Stimulated activated CD8-positive, alpha-beta memory T cell treated with anti-CD3 and anti-CD28 coated beads, Interleukin-12 subunit alpha, Interleukin-12 subunit beta, amount 100 ng/mL, for 4 hours (primary cell): ENCODE measurements at places on chromosomes 2 and 18.

DNA sequence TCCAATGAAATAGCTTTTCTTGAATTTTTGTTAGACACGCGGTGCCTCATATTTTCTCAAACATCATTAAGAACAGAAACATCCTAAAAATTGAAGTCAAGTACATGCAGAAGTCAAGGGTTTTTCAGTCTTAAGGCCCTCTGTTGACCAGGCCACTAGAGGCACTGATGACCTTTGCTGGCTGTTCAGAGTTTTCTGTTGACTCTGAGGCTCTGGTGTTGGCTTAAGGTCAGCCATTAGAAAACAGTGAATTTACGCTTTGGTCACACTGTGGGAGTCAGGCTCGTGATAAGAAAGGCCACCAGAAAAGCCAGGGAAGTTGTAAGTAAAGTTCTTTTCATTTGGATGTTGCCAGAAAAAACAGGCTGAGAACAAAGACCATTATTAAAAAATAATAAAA lies 5.8 kb upstream of the UPP2 start:
- no peak for DNase-seq

DNA sequence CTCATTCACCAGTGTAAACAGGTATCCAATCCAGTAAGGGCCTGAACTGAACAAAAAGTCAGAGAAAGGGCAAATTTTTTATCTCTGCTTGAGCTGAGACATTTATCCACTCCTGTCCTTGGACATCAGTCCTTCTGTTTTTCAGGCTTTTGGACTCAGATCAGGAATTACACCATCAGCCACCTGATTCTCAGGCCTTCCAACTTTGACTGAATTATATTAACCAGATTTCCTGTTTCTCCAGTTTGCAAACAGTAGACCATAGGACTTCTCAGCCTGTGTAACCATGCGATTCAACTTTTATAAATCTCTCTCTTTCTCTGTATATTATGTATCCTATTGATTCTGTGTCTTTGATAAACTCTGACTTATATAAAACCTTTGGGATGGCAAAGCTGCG lies 289.3 kb upstream of the CDH2 start:
- no peak for DNase-seq

- no peak for DNase-seq
These were observed 18.4 kb downstream of the RTP5 start for GRCh38 chr2:241887806-241888522.

DNA sequence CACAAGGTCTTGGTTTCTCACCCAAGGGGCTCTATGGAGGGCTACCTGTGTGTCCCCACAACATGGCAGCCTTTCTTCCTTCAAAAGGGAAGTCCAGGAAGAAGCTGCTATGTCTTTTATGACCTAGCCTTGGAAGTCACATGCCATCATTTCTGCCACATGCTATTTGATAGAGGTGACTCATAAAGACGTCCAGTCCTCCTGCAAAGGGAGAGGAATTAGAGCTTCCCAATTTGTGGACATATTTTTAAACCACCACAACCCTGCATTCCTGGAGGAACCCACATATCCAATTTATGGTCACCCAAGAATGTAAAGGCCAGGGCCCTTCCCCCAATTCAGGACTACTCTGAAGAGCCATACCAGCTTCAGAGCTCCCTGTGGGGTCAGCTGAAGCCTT lies 246.2 kb downstream of the CYP26B1 start:
- DNase-seq: no peak

DNA sequence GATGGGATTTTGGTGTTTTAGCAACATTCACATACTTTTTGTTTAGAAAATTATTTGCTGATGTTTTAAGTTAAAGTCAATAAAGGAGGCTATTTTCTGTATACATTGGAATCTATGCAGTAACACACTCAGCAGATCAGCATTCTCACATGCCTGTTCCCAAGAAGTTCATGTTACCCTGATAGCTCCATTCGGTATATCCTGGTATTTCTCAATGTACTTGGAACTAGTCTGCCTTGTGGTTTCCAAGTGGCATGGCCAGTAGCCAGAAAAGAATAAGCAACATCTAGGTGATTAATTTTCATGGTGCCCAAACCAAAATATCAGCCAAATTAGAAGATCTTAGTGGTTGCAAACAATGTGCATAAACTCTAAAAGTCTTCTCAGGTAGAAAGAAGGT lies 5.2 kb upstream of the NCAPH start:
- no peak for DNase-seq

- no peak for DNase-seq
These were observed 910.4 kb upstream of the GYPC start for GRCh38 chr2:125745514-125745913.

DNA sequence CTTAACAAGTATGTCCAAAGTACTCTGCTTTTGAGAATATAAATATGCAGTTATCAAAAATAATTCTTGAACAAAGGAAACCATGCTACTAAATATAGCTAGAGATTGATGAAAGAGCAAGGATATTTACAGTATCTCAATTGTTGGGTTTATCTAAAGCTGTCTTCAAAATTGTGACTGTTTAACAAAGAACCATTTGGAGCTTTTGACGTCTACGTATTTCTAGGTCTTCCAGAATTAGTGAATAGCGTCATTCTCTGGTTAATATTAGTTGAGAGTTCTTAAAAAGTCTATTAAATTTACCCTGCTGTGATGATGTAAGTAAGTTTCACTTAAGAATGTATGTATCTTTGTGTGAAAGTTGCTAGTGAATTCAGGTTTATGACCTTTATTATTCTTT lies 223.1 kb upstream of the SIX3 start:
- DNase-seq: no peak

DNA sequence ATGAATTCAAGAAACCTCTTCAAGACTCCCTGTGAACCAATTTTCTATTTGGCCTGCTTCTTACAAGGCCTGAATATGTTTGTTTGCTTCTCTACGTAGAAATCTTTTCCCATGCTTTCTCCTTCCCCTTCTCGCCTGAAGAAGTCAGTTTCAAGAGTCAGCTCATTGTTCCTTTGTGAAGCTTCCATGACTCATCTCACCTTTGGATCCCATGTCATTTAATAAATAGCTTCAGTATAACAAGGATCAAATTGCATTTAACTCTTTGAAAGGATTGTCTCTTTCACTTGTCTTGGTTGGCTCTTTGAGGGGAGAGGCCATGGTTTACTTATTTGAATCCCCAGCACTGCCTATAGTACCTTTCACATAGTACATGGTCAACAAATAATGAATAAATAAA lies 28.4 kb downstream of the CPS1 start:
- no peak for DNase-seq

GRCh38 chr18:44973282-44973681 lies 292.6 kb downstream of the SETBP1 start:
- DNase-seq: no peak

GRCh38 chr2:240812301-240812680 lies 7.7 kb downstream of the KIF1A start:
- DNase-seq: no peak

DNA sequence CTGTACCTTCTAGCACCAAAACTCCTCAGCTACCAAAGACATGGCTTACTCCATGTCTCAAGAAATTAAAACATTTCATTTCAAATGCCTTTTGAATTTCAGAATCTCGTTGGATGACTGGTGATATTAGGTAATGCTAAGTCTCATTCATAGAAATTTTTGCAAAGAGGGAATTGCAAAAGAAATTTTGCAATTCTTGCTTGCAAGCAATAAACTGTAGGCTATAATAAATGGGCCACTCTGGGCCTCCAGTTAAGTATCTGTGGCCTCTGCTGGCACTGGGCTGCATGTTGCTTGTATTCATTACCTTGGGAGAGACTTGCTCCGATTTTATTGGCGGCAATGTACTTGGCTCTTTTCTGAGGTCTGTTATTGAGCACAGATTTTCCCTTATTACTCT lies 2.8 kb upstream of the LCLAT1 start:
- DNase-seq: no peak

GRCh38 chr18:31516437-31516836 lies 18.5 kb downstream of the DSG2 start:
- no peak for DNase-seq

DNA sequence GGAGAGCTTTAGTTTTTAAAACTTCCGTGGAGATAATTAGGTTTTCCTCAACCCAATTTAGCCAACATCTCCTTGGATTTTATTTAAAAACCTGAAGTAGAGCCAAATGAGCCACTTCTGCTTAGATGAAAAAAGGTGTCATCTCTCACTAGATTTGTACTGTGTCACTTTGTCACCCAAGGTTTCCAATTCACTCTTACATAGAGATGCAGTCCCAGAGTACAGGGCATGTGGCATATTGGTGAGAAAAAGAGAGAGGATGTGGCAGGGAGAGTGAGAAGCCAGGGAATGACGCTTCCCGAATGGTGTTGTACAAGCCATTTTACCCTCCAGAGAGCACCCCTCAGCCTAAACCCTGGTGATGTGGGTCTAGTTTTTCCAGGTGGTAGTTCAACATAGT lies 44.4 kb upstream of the CTLA4 start:
- DNase-seq: no peak

DNA sequence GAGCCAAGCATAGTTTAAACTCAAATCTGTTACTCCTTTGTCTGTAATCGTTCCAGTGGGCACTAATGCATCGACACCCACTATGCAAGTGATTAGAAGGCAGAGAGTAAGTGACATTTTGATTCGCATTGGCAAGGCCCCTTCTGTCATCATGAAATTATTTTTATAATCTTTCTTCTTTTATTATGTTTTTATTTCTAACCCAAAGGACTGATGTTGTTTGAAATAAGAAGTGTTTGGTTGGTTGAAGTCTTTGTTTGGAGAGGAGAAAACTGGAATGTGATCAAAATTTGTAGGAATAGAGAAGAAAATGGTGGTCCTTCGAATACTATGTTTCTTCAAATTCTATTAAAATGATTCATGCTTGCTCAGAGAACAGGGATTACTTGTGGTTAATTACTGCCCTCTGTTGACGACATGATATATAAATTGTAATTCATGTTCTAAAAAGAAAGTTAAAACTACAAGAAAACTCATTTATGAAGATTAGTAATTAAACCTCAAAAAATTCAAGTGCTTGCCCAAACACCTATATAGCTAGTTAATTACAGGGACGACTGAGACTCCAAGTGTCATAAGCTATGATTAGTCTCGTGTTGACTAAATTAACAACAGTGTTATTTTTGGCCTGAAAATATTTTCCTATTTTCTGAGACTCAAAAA lies 26.4 kb upstream of the TFPI start:
- DNase-seq: no peak

GRCh38 chr2:214310319-214310718 lies 100.5 kb upstream of the VWC2L start:
- DNase-seq: no peak

- no peak for DNase-seq
These were observed 127.6 kb upstream of the ITGA6 start for GRCh38 chr2:172299741-172300140.

- DNase-seq: no peak
These were observed 71.7 kb downstream of the HPCAL1 start for GRCh38 chr2:10374362-10374943.

GRCh38 chr2:150485114-150485870 lies 2.2 kb downstream of the RND3 start:
- no peak for DNase-seq

- DNase-seq: no peak
These were observed 18.7 kb upstream of the SLC1A4 start for GRCh38 chr2:64970495-64970894.

- DNase-seq: no peak
These were observed 61.3 kb downstream of the NABP1 start for GRCh38 chr2:191739194-191739593.

DNA sequence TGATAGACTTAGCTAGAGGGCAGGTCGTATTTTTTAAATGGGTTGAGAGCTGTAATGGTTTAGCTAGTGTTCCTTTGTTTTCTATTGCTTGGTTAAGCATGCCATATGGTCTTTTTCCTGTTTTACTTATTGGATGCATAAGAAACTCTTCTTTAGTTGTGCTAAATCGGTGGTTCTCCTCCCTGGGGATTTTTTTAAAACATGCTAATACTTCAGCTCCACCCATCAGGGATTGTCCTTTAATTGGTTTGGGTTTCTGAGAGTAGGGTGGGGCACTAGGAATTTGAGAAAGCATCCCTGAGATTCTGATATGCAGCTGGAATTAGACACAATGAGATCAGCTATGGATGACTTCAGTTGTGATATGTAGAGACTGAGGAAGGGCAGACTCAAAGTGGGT lies 497.2 kb downstream of the THSD7B start:
- DNase-seq: no peak

- no peak for DNase-seq
These were observed 18.3 kb upstream of the ENOSF1 start for GRCh38 chr18:730692-731091.

DNA sequence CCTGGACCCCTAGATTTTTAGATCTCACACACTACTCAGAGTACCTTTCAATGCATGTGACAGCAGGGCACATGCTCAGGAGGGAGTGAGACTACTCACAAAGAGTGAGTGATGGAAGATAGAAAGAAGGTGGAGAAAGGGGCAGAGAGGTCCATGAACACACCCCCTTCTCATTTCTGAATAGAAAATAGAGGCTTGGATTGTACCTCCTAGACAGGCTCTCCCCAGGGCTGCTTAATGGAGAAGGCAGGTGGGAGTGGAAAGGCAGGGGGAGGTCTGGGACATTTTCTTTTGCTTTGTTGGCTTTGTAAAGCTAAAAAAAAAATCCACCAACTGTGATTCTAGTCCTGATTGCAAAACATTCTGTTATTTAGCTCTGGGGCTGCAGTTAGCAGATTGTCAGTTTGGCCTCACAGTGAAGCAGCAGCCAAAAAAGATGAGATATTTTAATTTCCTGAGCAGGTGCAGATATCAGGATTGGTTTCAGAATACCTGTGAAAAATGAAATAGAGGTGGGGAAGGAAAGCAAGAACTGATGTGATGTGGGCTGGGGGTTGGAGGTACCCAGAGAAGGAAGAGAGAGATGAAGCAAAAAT lies 119.3 kb upstream of the GYPC start:
- DNase-seq: no peak

DNA sequence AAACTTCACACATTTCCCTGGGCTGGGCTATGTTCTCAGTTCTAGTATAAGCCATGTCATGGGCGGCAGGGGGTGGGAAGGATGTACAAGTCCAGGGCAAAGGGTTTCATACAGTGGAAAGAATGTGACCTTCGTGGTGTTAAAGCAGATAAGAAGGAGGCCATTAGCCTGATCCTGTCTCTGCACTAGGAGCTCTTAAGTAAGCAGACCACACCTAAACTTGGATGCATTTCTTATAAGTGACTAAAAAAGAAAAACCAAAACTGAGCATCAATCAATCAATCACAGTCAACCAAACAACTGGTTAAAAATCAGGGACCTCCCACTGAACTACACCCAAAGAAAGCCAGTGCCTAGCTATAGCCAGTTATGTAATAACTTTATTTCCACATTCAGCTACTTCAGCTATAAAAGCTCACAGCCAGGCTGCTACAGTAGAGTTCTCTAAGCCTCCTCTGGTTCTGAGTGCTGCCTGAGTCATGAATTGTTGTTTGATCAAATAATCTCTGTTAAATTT lies 46.8 kb upstream of the RIOK3 start:
- no peak for DNase-seq

DNA sequence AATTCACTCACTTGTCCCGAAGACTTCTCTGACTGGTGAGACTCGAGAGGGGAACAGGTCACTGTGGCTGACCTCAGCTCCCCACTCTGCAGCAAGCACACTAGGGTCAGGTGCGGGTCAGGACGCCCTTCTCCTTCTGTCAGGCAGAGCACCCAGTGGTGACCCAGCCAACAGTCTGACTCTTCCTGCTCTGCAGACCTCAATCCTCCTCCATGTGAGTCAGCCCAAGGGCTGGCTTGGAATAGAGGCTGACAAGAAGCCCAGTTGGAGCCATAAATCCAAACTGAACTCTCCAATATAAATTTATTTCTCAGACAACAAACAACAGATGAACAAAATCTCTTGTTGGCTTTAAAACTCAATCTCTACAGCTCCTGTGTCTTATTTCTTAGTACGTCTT lies 253.1 kb downstream of the SH3BP4 start:
- no peak for DNase-seq
